ENCODE measurements at places on chromosomes 6 and 20.

DNA sequence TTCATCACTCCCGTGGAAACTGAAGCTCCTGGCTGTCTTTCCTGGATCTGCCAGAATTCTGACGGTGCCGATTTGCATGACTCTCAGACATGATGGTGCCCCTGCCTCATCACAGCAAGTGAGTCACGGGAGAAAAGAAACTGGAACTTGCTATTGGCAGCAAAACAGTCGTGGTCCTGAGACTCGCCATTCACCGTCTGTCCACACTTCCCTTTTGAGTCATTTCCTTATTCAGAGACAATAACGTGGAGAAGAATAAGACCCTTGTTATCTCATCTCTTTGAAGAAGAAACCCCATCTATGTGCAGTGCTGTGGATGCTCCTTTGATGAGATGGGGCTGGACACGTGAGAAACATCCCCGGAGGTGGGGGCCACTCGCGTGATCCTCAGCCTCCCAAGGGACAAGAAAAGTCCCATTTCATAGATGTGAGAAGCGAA is 4.2 kb downstream of the GPR31 start:
- no peak for ATAC-seq

DNA sequence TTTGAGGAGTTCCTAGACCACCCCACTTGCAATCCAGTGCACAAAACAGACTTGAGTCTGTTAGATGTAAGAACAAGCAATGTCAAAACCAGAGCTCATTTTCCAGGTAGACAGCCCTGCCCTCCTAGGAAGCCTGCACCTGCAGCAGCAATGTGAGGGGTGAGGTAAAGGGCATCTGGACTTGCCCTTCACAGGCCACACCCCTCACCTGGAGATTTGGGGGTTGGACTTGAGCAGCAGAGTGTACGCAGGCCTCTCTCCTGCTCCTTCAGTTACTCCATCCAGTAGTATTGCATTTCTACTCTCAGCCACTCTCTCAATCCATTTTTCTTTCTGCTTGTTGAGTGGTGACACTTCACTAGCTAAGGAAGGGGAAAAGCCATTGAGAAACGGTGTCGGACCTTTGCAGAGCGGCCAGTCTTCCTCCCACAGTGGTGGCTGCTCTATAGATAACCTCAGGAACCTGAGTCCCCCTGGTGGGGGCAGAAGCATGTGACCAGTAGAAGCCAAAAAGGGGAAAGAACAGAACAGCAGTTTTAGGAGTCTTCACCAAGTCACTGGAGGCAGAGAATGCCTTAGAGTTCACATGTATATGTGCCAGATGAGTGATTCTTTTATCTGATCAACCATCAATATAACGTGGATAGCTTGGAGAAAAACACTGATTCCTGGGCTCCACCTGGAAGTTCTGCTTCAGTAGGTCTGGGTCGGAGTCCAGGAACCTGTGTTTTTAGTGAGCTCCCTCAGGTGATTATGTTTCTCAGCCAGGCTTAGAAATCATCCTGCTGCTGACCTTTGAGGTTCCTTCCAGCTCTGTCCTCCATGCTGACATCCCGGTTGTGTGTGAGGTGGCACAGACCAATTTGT is 28.0 kb downstream of the ARFGEF2 start:
- no peak for ATAC-seq

GRCh38 chr6:83952830-83953229 is 80.7 kb upstream of the MRAP2 start:
- no peak for ATAC-seq

GRCh38 chr6:47044397-47044796 is 2.3 kb upstream of the ADGRF1 start:
- ATAC-seq: no peak

DNA sequence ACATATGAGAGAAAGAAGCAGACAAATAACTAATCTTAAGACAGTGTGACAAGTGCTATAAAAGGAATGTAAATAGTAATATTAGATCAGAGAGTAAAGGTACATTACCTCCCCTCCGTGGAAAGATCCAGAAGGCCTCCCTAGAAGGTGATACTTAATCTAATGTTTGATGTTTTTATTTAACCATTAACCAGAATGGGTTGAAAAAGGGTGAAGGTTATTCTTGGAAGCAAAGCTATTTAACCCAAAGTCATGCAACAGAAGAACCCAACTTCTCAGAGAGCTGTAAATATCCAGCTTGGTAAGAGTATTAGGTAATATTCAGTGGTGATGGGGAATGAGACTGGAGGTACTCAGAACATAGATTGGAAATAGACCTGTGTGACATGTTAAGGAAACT is 68.0 kb upstream of the HIVEP1 start:
- ATAC-seq: no peak

- no peak for ATAC-seq
Measured at GRCh38 chr6:44538131-44538806, 150.8 kb downstream of the CDC5L start.

GRCh38 chr6:142842418-142843261 is 102.3 kb downstream of the HIVEP2 start:
- ATAC-seq: no peak

GRCh38 chr6:143123081-143123480 is 62.4 kb downstream of the AIG1 start:
- no peak for ATAC-seq

DNA sequence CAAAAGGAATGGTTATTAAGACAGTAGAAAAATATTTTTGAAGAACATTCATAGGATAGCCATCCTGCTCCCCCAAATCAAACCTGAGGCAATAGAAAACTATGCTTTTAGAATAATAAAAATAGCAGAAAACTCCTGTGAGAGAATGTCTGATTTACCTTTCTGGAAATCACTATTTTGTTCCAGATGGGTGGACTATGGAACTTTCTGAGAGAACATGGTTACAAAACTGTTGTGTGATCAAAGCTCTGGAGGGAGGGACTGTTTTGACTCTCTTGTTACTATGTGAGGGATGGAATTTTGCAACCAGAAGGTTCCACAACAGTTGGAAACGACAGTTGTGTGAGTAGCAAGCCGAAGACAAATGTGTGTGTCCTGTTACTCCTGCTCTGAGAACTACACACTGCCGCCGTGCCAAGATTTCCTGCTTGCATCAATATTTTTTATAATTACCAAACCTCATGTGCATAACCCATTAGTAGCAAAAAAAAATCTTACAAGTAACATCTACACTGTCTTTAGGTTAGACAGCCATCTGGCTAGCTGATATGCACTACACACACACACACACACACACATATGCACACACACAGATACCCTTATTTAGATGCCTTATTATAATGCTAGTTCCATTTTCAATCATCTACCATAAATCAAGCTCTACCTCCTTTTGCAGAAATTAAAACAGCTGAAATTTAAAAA is 11.0 kb upstream of the HIVEP1 start:
- ATAC-seq: peak; percentile 93

DNA sequence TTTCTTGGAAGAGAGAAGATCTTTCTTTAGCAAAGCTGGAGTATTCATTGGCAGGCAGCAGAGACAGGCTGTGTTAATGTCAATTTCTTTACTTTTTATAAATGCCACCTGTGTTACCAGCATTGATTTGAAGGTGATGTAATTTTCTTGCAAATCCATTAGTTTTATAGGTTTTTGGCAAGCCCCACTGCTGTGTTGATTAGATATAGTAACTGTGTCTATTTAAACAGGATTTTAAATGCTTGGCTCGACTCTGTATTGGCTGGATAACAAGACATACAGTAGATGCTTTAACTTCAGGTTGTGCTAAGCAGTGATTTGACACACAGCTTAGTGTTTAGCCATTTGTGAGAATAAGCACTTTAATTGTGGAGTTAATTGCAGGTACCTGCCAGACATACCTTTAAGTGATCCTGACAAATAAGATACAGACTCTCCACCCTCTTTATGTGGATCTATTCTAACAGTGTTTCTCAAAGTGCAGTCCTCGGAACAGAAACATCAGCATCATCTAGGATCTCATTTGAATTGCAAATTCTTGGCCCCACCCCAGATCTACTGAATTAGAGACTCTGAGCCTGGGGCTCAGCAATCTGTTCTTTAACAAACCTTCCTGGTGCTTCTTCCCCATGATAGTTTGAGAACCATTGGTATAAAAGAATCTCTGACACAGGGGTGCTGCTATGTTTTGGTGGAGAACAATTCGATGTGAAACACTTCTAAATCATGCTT is 397.5 kb downstream of the HDGFL1 start:
- ATAC-seq: no peak

- ATAC-seq: no peak
Measured at GRCh38 chr20:44093249-44093582, 93.8 kb downstream of the JPH2 start.

GRCh38 chr6:38273325-38273724 is 366.4 kb downstream of the BTBD9 start:
- ATAC-seq: no peak

Data from gastroesophageal sphincter (tissue), 4 donors.